ENCODE measurements at places on chromosomes 16 and 17. TPM values are rescaled to one million over a fixed set of nuclear protein-coding genes. Genes with fewer than 3 reads are reported as not detected.

KRTAP4-4 gene
- not detected for total RNA-seq

PROCA1 gene
- total RNA-seq, result 0.41 TPM

PRAC1 gene
- total RNA-seq, result not detected

COPZ2 gene
- 18.0 TPM for total RNA-seq

MMP2 gene
- total RNA-seq, result 52.9 TPM

FSCN2 gene
- not detected for total RNA-seq

JMJD8 gene
- total RNA-seq, result 42.3 TPM

RNF167 gene
- 118 TPM for total RNA-seq

CA10 gene
- 1.2 TPM for total RNA-seq

GPS2 gene
- total RNA-seq, result 52.0 TPM

KRTAP4-6 gene
- total RNA-seq, result not detected
